ENCODE measurements at places on chromosomes 2 and 18. TPM values are rescaled to one million over a fixed set of nuclear protein-coding genes. Genes with fewer than 3 reads are reported as not detected.
A peak's percentile ranks its signal among the peaks of the same experiment; 100 is the strongest.

GRCh38 chr2:101524806-101525430, 50.0 kb upstream of the RFX8 start:
- H3K4me3 ChIP-seq, result no peak overlapping the region
- H3K27ac ChIP-seq, result no peak overlapping the region
- no peaks in the 10 kb centered on the region for H3K27me3 ChIP-seq
- no peaks in the 10 kb centered on the region for H3K4me1 ChIP-seq
- no peaks in the 10 kb centered on the region for H3K36me3 ChIP-seq

GRCh38 chr2:220194630-220195584, 567.5 kb downstream of the SLC4A3 start:
- no peaks in the 10 kb centered on the region for H3K4me1 ChIP-seq
- H3K4me3 ChIP-seq, result no peak overlapping the region
- no peaks in the 10 kb centered on the region for H3K27me3 ChIP-seq

UGT1A5 gene
- total RNA-seq, result not detected

GRCh38 chr2:1819419-1819818, 75.1 kb upstream of the PXDN start:
- no peaks in the 10 kb centered on the region for H3K4me1 ChIP-seq
- H3K4me3 ChIP-seq, result no peak overlapping the region
- no peak overlapping the region for H3K27ac ChIP-seq
- no peaks in the 10 kb centered on the region for H3K36me3 ChIP-seq
- DNase-seq, result no peak

GRCh38 chr2:165431014-165431413, 38.5 kb upstream of the CSRNP3 start:
- H3K36me3 ChIP-seq, result no peaks in the 10 kb centered on the region
- DNase-seq, result no peak
- no peak overlapping the region for H3K27ac ChIP-seq
- H3K27me3 ChIP-seq, result no peaks in the 10 kb centered on the region

MTA3 gene
- 97.9 TPM for total RNA-seq

C18orf54 gene
- total RNA-seq, result 14.3 TPM

- H3K36me3 ChIP-seq, result no peaks in the 10 kb centered on the region
- no peak overlapping the region for H3K27ac ChIP-seq
- no peaks in the 10 kb centered on the region for H3K27me3 ChIP-seq
Measured at GRCh38 chr2:234978466-234979203, 26.8 kb downstream of the SH3BP4 start.

GRCh38 chr2:215685238-215685990, 249.5 kb upstream of the FN1 start:
- DNase-seq, result no peak
- H3K4me3 ChIP-seq, result no peak overlapping the region
- H3K27me3 ChIP-seq, result no peaks in the 10 kb centered on the region
- H3K36me3 ChIP-seq, result no peaks in the 10 kb centered on the region

- no peaks in the 10 kb centered on the region for H3K4me1 ChIP-seq
- H3K27me3 ChIP-seq, result no peaks in the 10 kb centered on the region
- no peak overlapping the region for H3K27ac ChIP-seq
Measured at GRCh38 chr2:188523919-188524318, 232.2 kb downstream of the GULP1 start.

DNA sequence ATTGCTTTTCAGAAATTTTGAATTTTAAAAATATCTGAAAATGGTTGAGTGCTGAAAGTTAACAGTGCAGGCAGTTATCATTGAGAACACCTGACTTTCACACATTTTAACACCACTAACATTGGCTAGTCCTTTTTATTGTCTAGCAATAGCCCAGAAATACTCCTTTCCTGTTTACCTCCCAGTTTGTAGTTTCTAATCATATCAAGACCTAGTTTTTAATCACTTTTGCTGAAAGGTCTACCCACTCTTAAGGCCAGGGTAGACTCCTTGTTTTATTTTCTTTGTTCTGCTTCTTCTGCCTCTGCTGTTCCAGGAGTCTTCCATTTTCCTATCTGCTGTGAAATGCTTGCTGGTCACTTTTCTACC, 72.1 kb downstream of the UBE2E3 start:
- H3K27ac ChIP-seq, result no peak overlapping the region
- H3K4me3 ChIP-seq, result no peak overlapping the region
- no peaks in the 10 kb centered on the region for H3K36me3 ChIP-seq
- no peak for DNase-seq
- H3K27me3 ChIP-seq, result no peaks in the 10 kb centered on the region

FEV gene
- total RNA-seq, result not detected

DNA sequence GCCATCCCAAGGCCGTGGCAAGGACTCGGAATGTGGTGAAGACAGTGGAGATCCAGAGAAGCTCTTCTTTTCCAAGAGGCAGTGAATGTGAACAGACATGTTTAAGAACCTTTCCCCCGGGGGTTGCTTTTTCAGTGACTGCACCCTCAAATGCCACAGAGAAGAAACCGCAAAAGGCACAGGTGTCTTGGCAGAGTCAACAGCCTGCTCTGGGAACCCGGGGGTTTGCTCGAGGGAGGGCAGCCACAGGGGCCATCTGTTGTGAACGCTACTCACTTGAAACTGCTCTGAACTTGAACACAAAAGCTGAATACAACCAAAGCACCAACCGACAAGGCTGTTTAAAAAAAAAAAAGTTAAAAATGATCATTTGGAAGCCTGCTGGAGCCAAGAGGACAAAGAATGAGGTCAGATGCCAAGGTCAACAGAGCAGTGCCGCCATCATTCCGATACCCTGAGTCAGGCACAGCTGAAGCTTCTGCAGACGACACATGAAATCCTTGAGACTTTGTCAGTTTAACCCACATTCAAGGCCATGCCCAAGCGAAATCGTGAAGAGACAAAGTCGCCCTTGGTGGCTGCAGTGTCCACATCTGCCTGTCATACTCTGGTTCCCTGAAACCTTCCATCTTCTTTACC, 47.4 kb downstream of the PSMG2 start:
- H3K27me3 ChIP-seq, result no peaks in the 10 kb centered on the region
- H3K36me3 ChIP-seq, result no peaks in the 10 kb centered on the region
- DNase-seq, result no peak
- H3K27ac ChIP-seq, result no peak overlapping the region
- peaks cover 12% of the 10 kb centered on the region for H3K4me1 ChIP-seq
- H3K4me3 ChIP-seq, result no peak overlapping the region

ACADL gene
- not detected for total RNA-seq

STPG4 gene
- total RNA-seq, result not detected

GRCh38 chr2:179332903-179333302, 68.3 kb upstream of the SESTD1 start:
- no peak overlapping the region for H3K4me3 ChIP-seq
- no peaks in the 10 kb centered on the region for H3K4me1 ChIP-seq
- no peak overlapping the region for H3K27ac ChIP-seq
- no peak for DNase-seq

DNA sequence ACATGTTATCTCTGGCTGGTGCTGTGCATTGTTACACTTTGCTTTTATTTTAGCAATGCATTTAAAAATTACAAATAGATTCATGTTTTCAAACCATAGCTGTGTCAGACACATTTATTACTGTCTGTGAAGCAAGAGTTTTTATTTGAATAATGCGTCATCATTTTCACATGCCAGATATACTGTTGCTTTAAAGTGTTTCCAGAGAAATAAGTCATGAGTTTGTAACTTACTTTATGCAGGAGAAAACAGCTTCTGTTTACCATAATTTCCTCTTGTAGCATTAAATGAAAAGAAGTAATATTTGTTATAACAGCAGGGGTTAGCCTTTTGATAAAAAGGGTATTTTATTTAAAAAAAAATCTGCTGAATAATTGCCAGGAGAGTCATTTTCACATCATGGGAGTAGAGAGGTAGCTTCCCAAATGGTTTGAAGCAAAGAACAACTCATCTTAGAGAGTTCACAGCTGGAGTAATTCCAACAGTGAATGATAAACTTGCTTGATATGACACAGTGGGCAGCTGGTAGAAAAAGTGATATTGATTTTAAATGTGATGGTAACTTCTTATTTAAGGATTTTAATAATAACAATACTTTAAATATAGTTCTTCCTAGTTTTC, 1274.5 kb upstream of the CRIM1 start:
- DNase-seq, result no peak
- H3K4me1 ChIP-seq, result no peaks in the 10 kb centered on the region
- H3K27me3 ChIP-seq, result no peaks in the 10 kb centered on the region
- H3K27ac ChIP-seq, result no peak overlapping the region
- H3K36me3 ChIP-seq, result no peaks in the 10 kb centered on the region

- H3K36me3 ChIP-seq, result no peaks in the 10 kb centered on the region
- no peak for DNase-seq
- no peaks in the 10 kb centered on the region for H3K4me1 ChIP-seq
- no peak overlapping the region for H3K27ac ChIP-seq
- no peak overlapping the region for H3K4me3 ChIP-seq
Measured at GRCh38 chr2:171169333-171169732, 8.6 kb upstream of the TLK1 start.

GRCh38 chr2:202454536-202454935, 78.4 kb downstream of the BMPR2 start:
- no peak for DNase-seq
- no peaks in the 10 kb centered on the region for H3K27me3 ChIP-seq
- H3K4me1 ChIP-seq, result peaks cover 3% of the 10 kb centered on the region
- no peak overlapping the region for H3K27ac ChIP-seq

MALL gene
- total RNA-seq, result not detected

DNA sequence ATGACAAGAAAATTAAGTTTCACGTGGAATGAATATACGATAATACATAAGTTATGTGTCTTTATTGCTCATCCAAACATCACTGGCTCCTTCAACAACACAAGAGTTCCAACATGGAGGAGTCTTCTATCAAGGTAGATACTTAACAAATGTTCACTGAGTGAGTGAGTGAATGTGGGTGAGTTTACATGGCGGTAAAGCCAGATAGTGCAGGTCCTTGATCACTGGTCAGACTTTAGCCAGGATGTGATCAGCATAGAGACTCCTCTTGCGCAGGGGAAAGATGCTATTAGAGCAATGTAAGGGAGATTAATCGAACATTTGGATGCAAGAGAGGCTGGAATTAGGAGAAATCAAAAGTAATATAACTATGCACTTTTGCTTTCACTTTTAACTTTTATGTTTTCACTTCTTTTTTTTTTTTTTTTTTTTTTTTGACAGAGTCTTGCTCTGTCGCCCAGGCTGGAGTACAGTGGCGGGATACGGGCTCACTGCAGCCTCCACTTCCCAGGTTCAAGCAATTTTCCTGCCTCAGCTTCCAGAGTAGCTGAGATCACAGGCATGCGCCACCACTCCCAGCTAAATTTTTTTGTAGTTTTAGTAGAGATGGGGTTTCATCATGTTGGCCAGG, 249.0 kb upstream of the ID2 start:
- DNase-seq, result no peak
- no peak overlapping the region for H3K27ac ChIP-seq
- peaks cover 15% of the 10 kb centered on the region for H3K4me1 ChIP-seq
- H3K27me3 ChIP-seq, result no peaks in the 10 kb centered on the region

DNA sequence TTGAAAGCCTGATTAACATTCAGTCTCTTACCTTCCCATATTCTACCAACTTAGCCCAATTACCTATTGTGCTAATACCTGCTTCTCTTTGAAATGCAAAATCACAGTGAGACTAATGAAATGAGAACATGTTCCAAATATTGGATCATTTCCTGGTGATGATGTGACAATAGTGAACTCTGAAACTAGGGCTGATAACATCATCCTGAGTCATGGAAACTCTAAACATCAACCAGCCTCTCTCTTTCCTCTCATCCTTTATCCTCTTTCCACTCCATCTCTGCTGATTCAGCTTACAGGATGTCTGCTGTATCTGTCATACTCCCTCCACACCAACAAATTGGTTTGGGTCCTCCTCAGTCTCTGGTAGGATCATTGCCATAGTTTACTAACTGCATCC, 98.8 kb upstream of the NCKAP5 start:
- H3K36me3 ChIP-seq, result no peaks in the 10 kb centered on the region
- no peak overlapping the region for H3K27ac ChIP-seq
- H3K4me1 ChIP-seq, result no peaks in the 10 kb centered on the region
- no peak for DNase-seq
- H3K4me3 ChIP-seq, result no peak overlapping the region

- no peak overlapping the region for H3K27ac ChIP-seq
- no peak overlapping the region for H3K4me3 ChIP-seq
- no peaks in the 10 kb centered on the region for H3K4me1 ChIP-seq
- no peaks in the 10 kb centered on the region for H3K27me3 ChIP-seq
- H3K36me3 ChIP-seq, result no peaks in the 10 kb centered on the region
- DNase-seq, result no peak
Measured at GRCh38 chr2:226117510-226118065, 682.0 kb downstream of the IRS1 start.

- H3K27ac ChIP-seq, result no peak overlapping the region
- H3K4me1 ChIP-seq, result no peaks in the 10 kb centered on the region
- H3K36me3 ChIP-seq, result no peaks in the 10 kb centered on the region
- no peak overlapping the region for H3K4me3 ChIP-seq
- H3K27me3 ChIP-seq, result no peaks in the 10 kb centered on the region
Measured at GRCh38 chr2:217845301-217845700, 157.5 kb downstream of the TNS1 start.

DNA sequence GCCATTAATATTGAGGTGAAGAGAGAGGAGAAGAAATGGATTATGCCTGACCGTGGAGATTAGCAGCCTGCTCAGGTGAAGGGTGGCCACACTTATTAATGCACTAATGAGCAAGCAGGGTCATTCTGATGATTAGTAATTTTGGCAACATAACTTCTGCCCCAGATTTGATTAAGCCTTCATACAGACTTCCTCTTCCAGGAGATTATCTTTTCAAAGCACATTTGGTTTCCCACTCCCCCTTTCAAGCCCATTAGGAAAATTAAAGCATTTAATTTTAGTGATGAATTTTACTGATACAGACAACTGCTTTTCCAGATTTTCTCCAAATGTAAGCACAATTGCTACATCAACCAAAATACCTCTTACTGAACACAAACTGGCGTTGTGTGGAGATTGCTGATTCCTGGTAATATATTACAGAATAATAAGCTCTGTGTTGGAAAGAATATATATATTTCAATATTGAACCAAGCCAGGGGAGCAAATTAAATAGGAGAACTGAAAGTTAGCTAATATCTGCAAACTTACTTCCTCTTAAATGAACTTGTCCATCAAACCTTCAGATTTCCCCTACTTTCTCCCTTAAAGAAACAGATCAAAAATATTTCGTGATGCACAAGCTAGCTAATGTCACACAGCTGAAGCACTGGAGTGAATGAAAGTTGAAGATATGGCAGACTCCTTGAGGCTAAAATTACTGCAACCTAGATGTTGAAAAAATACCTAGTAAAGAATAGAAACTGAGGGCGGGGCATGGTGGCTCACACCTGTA, 140.8 kb downstream of the FAM210A start:
- peaks cover 91% of the 10 kb centered on the region for H3K4me1 ChIP-seq
- no peaks in the 10 kb centered on the region for H3K27me3 ChIP-seq
- peak; percentile 95 for DNase-seq
- H3K36me3 ChIP-seq, result no peaks in the 10 kb centered on the region
- peak overlapping the region; percentile 42 for H3K4me3 ChIP-seq

DNA sequence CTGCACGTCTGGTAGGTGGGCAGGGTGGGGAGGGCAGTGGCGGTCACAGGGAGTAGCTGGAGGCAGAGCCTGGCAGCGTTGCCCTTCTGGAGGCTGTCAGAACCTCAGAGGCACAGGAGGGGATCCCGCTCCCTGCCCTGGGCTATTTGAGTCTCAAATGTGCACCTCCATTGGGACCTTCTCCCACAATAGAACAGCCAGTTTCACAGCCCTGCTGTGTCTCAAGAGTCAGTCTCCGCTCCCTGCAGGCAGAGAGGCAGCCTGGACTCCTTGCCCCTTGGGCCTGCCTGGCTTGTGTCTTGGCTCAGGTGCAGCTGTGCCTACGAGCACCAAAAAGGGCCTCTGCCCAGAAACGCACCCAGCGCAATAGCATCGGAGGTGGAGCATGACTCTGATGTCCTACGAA, 57.4 kb downstream of the FAM168B start:
- no peak for DNase-seq
- no peak overlapping the region for H3K4me3 ChIP-seq
- no peaks in the 10 kb centered on the region for H3K4me1 ChIP-seq
- no peaks in the 10 kb centered on the region for H3K27me3 ChIP-seq
- H3K36me3 ChIP-seq, result no peaks in the 10 kb centered on the region

- DNase-seq, result no peak
- no peaks in the 10 kb centered on the region for H3K4me1 ChIP-seq
- no peaks in the 10 kb centered on the region for H3K27me3 ChIP-seq
- no peak overlapping the region for H3K27ac ChIP-seq
Measured at GRCh38 chr2:186422226-186422625, 63.8 kb upstream of the ZC3H15 start.

Data from Karpas-422 (cell line).